ENCODE measurements at places on chromosomes 1 and 21. TPM values are rescaled to one million over a fixed set of nuclear protein-coding genes. Genes with fewer than 3 reads are reported as not detected.

- DNase-seq = no peak
Observed at GRCh38 chr1:168833801-168834224, 104.8 kb upstream of the DPT start.

The KRTAP19-1 gene
- total RNA-seq = not detected

GRCh38 chr1:1853593-1854257 is 37.2 kb downstream of the GNB1 start:
- no peak for DNase-seq

The FYB2 gene
- total RNA-seq = not detected

The ATP1A4 gene
- total RNA-seq = not detected

DNA sequence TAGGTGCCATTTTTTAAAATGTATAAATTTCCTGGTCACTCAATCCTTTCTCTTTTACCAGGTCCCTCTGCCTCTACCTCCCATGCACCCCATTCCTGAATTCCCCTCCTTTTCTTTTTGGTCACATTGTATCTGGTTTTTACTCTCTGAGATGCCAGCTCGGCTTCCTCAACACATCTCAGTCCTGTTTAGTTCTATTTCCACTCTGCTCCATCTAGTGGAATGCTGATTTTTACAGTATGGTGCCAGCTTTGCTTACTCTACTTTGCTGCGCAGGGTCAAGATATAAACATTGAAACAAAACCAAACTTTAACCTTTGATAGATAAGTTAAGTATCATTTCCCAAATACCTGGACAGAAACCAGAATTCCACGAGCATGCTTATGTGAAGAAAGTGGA is 96.0 kb downstream of the ESRRG start:
- DNase-seq = peak; percentile 39

DNA sequence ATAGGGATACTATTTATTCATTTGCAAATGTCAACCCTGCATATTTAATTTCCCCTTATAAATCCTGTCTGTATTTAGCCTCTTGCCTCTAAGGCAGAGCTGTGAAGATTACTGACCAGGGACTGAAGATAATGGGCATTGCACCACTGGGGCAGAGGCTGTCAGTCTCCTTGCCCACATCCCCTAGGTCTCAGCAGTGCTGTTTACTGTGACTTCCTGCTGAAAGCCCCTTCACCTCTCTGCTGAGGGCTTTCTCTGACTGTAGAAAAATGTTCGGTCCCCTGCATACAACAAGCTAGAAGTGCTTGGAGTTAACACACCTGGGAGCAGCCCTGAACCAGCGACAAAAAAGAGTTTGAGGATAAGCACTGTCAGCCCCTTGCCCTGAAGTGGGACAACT is 28.8 kb downstream of the SLC5A9 start:
- DNase-seq = no peak

DNA sequence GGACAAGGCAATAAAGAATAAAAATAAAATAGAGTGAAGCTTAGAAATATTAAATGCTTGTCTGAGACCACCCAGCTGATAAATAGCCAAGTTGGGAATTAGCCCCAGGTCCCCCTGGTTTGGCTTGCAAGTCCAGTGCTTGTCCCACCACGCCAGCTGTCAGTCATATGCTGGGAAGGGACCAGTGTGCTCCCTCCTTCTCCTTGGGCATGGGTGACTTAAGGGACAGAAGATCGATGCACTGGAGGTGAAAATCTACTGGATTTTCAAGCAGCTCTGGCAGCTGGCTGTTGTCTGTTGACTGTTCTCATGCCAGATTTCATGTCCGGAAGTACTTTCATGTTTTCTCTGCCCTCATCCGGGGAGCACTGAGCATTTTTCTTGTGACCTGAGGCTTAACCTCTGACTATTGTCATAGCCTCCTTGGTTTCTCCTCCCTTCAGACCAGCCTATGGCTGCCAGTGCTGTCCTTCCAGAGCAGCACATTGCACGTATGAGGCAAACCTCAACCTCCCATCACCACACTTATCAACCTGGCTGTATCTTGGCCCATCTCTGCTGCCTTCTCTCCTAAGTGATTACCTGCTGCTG is 12.4 kb downstream of the LMOD1 start:
- no peak for DNase-seq

DNA sequence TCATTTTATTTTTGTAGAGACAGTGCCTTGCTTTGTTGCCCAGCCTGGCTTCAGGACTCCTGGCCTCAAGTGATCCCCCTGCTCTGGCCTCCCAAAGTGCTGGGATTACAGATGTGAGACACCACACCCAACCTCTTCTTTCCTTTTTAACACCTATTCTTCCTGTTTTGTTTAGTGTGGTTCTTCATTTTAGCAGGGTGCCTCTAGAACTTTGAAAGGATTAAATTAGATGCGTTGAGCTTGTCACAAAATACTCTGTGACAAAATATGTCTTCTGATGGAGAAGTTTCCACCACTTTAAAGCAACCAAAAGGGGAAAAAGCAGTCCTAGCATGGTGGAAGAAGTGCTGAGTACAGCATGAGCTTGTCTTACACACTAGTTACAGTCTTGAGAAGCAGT is 42.0 kb downstream of the CDC14A start:
- no peak for DNase-seq

GRCh38 chr1:34532113-34532512 is 222.7 kb upstream of the GJB5 start:
- no peak for DNase-seq

The RGS8 gene
- total RNA-seq = not detected

GRCh38 chr1:43648221-43648847 is 1.6 kb upstream of the KDM4A start:
- DNase-seq = no peak

DNA sequence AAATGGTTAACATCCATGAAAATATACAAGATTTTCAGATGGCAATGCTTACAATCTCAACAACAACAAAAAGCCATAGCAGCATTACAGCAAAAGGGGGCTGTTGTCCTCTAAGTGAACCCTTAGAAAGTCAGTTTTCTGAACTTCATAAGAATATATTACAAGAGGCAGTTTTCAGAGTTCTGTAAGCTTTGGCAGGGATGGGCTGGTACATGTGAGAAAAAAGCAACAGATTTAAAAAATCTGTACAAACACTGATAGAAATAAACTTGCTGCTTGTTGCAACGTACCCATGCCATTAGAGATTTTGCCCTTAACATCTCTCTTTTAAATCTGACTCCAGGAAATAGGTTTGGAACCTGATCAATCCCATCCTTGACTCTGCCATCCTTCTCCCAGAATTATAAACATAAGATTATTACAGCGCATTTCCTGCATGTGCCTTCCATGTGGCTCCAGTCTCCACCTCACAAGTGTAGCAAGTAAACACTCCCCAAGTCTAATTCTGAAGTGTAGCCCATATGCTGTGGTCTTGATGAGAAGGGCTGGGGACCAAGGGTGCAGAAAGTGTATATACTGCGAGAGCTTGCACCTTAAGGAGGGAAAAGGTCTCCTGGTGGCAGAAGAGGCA is 101.4 kb upstream of the TSPAN2 start:
- peak; percentile 43 for DNase-seq

The SNIP1 gene
- 12.9 TPM for total RNA-seq

GRCh38 chr1:47201179-47201578 is 11.3 kb upstream of the PDZK1IP1 start:
- no peak for DNase-seq

The CDA gene
- total RNA-seq = not detected

The NADK gene
- 27.4 TPM for total RNA-seq

The DYNLT5 gene
- total RNA-seq = not detected

DNA sequence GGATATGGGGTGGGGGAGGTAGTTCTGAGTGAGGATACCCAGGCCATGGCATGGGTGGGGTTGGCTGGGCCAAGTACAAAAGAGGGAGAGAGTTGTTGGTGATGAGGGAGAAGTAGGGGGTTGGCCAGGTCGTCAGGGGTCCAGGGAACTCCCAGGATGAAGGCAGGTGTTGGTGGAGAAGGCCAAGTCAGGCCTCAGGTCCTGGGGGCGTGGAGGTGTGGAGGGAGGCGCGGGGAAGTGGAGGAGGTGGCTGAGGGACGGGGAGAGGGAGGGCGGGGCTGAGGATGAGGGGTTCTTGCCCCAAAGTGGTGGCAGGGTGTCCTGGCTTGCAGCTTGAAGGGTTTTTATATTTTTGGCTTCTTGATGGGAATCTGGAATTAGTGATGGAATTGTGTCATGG is 61.1 kb downstream of the FOXO6 start:
- no peak for DNase-seq

GRCh38 chr1:6858596-6858995 is 73.3 kb downstream of the CAMTA1 start:
- DNase-seq = no peak

The PIGV gene
- 14.5 TPM for total RNA-seq

- DNase-seq = peak; percentile 73
Observed at GRCh38 chr1:67700692-67701410, 15.8 kb downstream of the GADD45A start.

GRCh38 chr1:168834225-168834872 is 105.3 kb upstream of the DPT start:
- no peak for DNase-seq

DNA sequence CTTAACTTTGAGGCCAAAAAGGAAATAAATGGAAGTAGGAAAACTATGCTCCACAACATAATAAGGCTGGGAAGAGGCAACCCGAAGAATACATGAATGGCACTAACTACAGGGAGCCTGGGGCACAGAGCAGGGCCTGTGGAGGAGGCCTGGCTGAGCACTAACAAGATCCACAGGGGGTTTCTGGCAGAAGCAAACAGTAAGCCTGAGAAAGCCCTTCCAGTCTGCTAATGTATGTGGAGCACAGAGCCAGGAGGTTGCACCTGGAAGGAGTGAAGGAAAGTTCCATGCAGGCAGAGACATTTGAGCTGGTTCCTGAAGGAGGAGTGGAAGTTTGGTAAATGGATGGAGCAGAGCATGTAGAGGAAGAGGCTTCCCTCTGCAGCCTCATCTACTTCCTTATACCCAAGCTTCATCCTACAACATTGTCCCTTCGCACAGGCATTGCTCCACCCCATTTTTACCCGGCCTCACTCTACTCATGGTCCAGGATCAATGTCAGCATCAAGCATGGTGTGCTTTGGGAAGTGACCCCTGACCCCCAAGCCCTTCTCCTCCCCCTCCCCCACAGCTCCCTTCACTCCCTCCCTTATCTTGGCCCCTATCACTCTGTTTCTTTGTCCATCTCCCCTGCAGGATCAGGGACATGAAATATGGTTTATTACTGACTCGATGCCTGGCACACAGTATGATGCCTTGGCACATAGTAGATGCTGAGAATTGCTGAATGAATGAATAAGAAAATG is 23.3 kb downstream of the SHISA4 start:
- no peak for DNase-seq
